ENCODE measurements at places on chromosomes 2 and 18.

DNA sequence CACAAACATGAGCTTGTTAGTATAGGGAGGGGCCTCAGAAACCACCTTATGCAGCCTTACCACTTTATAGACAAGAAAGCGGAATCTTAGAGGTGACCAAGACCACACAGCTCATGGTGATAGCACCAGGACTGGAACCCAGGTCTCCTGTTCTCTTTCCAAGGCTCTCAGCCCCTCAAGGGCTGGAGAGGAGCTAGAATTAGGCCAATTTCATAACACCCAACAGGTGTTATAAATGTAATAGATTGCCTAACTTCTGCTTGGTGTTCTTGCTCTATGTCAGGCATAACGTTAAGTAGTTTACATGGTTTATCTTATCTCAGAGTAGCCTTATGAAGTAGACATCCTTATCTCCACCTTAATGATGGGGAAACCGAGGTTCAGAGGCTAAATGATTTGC lies 42.9 kb downstream of the RPL37A start:
- no peak for DNase-seq

DNA sequence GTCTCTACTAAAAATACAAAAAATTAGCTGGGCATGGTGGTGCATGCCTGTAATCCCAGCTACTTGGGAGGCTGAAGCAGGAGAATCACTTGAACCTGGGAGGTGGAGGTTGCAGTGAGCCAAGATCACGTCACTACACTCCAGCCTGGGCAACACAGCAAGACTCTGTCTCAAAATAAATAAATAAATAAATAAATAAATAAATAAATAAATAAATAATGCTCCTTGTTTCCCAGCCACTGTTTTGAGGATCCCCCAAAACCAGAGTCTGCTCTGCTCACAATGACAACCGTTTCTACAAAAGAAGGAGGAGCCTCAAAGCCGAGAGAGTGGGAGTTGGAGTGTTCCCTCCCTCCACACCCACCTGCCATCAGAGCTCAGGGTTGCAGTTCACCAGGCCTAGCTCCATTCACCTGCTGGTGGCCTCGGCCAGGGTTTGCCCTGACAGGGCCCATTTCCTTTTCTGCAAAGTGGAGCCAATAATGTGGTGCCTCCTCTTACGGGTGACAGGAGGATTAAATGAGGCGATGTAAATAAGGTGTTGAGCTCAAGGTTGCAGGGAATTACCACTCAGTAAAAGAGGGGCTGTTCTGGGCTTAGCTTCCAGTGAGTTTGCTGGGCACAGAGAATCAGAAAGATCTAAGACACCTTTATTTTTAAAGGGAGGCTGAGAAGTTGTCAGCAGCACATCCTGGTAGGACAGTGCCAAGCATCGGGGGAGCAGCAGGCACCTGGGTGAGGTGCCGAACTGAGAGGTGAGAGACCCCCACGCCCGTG lies 25.5 kb downstream of the CRACDL start:
- no peak for DNase-seq

DNA sequence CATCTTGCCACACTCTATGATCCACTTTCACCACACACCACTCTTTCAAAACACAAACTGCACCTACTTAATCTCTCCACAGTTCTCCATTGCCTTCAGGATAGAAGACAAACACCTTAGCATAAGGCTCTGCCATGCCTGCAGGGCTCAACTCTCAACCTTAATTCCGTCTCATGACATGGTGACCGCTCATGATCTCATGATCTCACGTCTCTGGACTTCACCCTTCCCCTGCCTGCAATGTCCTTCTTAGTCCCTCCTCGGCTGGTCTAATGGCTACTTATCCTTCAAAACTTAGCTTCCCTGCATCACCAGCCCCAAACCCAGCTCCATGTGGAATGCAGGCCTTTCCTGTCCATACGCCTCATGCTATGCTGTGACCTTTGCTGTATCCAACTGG lies 85.3 kb downstream of the ACVR1 start:
- DNase-seq, result no peak

DNA sequence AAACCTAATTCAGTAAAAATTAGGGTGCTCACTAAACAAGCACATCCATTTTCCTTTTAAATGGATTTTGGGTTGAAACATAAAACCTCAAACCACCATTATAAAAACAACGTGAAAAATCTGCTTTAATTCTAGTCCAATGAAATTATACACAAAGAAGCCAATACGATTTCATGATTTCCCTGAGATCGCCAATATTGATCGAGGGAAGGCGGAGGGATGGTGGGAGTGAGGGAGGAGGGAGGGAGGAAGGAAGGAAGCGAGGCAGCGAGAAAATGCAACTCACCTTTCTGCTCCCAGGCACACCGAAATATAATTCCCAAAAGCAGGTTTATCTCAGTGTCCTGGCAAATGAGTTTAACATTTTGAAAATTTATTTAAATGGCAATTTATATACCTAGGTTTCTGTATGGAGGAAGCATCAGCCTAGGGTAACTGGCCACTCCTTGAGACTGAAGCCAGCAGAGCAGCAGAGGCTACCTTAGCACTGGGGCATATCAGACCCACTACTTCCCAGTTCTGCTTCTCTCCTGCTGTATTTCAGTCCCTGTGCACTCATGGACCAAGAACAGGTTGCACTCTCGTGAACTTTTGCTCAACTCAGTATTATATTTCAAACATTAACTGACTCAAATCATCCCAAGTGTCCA lies 2.3 kb upstream of the ONECUT2 start:
- no peak for DNase-seq

GRCh38 chr2:101515477-101515876 lies 40.6 kb upstream of the RFX8 start:
- DNase-seq, result no peak

DNA sequence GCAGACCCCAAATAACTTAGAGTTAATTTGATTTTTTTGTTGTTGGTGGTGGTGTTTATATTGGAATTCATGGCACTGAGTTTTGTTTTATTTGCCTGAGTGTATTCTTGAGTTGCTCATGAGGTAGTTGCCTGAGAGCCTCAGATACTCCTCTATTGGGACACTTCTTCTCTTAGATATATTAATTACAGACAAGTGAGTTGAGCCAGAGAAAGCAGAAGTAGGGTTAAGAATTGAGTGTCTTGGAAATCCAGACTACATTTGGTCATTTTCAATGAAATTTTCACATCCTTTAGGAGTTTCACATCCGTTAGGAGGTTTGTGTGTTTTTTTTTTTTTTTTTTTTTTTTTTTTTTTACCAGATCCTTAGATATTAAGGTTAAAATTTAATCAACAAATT lies 29.0 kb downstream of the FMNL2 start:
- DNase-seq, result no peak

DNA sequence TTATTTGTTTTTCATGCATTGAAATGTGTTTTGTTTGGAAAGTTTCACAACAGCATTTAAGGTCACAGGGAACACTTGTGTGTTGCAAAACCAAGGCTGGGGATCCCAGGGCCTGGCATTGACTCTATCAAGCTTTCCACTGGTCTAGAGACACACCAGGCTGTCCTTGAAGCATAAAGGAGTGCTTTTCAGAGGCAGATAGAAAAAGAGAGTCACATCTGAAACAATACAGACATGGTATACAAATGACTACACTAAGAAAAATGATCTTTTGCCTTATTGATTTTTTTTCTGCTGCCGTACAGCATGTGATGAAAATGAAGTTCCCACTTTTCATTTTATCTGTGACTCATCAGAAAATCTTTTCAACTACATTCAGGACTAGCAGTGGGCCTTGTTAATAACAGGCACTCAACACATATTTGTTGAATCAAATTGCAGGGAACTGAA lies 61.9 kb upstream of the ZCCHC2 start:
- DNase-seq, result no peak

GRCh38 chr2:71559080-71559827 lies 105.9 kb downstream of the DYSF start:
- no peak for DNase-seq

- DNase-seq, result no peak
These were observed 254.1 kb downstream of the HDAC4 start for GRCh38 chr2:239146741-239147181.

- no peak for DNase-seq
These were observed 787 bp downstream of the ERBB4 start for GRCh38 chr2:212537726-212538304.

DNA sequence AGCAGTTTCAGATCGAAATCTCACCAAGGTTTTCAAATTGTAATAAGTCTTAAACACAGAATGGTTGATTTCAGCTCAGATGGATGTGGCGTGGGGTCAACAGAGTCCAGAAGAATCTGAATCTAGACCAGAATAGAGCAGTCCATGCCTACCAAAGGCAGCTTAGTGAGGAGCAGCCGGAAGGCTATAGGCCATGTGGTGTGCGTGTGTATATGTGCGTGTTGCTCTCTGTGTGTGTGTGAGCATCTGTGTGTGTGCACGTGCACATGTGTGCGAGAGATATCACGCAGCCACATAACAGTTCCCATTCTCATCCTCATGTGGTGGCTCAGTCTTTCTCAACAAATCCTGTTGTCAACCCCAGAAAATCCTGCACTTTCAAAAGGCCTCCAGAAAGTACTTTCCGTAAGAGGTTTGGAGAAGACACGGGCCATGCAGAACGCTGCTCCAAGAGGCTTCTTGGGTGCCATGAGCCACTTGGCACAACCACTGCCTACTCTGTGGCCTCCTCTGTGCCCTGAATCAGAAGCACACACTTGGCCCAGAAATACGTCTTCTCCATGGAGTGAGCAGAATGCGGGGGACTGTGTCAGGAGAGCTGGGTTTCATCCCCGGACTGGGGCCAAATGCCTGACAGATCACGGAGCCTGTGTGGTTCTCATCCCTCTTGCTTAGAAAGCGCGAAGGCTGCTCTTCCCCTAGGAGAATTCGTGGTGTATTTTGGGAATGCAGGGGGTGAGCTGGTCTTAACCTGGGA lies 67.3 kb downstream of the ACKR3 start:
- DNase-seq, result no peak

DNA sequence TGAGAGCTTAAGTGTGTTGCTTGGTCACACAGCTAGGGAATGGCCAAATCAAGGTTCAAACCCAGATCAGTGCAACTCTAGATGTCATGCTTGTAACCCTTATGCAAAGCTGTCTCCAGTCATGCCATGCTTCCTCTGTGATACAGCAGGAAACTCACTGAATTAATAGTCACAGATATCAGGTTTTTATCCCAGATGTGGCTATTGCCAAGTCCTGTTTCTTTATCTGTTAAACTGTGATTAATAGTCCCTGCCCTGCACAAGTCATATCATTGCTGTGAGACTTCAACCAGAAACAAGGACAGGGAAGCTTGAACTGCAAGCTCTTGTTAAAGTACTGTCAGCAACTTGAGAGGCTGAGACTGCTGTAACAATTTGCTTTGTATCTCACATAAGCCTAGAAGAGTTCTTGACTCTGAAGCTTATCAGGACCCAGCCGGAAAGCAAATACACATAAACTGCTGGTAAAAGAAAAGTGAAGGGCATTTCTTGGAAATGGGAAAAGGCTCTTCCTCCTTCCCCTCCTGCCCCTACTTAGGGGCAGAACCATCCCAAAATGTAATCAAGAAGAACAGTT lies 609.0 kb downstream of the DCC start:
- no peak for DNase-seq
